ENCODE measurements at places on chromosomes 2 and 18. TPM values are rescaled to one million over a fixed set of nuclear protein-coding genes. Genes with fewer than 3 reads are reported as not detected.

GRCh38 chr2:153474407-153474806, 4.2 kb downstream of the RPRM start:
- DNase-seq: no peak

DNA sequence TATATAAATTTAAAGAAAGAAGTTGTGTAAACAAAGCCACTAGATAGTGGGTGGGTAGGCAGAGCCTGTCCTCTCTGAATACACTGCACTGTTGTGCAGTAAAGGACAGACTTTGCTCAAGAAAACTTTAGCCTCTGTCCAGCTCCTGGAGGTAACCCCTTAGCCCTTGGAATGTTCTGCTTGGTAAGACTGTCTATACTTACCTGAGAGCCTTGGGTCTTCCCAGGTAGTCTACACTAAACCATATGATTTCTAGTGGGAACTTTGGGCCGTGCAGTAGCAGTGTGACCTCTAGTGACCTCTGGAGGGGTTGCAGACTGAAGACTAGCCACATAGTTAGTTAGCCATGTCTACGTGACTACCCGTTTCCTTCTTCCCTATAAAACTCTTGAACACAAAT, 678.3 kb upstream of the NRXN1 start:
- no peak for DNase-seq

BBS5 gene
- total RNA-seq: 3.3 TPM

- peak; percentile 9 for DNase-seq
Measured at GRCh38 chr2:97998431-97999005, 2.8 kb upstream of the TMEM131 start.

DNA sequence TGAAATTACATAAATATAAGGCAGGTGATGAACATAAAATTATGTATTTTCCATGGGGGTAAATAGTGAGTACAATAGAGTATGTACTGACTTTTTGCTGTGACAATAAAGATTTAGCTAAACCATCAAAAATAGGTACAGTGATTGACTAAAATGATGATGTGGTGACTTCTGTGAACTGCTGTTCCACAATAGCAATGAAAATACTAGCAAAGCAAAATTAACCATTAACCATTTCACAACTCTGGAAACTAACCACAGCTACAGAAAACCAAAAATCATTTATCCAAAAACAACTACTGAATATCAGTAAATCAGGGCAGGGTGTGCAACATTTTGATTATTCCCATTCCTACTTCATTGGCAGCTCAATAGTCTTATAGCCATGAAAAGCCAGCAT, 161.4 kb upstream of the GYPC start:
- no peak for DNase-seq

DNA sequence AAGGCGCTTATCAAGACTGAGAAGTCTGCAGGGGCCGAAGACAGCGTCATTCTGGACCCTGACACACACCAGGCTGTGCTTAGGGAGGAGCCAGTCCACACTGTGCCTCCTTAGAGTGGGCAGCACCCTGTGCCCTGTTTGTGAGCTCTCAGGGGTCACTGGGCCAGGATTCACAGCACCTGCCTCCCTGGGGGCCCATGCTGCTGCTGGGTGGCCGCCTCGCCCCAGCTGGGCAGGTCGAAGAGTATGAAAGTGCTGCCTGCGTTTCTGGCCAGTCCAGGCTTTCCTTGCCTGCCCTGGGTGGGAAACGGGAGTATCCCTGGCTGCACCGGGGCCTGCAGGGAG, 15.4 kb upstream of the GPR55 start:
- no peak for DNase-seq

GRCh38 chr2:1817256-1818051, 73.1 kb upstream of the PXDN start:
- DNase-seq: peak; percentile 89

DNA sequence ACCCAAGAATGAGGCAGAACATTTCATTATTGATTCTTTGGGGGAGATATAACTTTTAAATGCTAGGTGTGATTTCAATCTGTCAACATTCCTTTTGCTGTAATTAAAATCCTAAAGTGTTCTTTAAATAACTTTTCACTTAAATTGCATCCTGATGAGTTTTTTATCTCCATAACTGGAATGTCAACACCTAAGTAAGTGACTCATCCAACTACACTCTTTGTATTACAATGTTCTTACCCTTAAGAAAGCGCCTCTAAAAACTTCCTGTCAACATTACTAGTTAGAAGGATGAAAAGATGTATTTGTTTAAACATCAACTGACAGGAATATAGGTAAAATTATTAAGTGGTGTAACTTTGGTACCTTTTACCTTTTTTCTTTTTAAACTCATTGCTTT, 1657.0 kb downstream of the LRP1B start:
- no peak for DNase-seq

- DNase-seq: no peak
Measured at GRCh38 chr2:181575650-181576025, 81.3 kb downstream of the CERKL start.

PELI1 gene
- total RNA-seq: 10.4 TPM

TRABD2A gene
- 2.0 TPM for total RNA-seq

DNA sequence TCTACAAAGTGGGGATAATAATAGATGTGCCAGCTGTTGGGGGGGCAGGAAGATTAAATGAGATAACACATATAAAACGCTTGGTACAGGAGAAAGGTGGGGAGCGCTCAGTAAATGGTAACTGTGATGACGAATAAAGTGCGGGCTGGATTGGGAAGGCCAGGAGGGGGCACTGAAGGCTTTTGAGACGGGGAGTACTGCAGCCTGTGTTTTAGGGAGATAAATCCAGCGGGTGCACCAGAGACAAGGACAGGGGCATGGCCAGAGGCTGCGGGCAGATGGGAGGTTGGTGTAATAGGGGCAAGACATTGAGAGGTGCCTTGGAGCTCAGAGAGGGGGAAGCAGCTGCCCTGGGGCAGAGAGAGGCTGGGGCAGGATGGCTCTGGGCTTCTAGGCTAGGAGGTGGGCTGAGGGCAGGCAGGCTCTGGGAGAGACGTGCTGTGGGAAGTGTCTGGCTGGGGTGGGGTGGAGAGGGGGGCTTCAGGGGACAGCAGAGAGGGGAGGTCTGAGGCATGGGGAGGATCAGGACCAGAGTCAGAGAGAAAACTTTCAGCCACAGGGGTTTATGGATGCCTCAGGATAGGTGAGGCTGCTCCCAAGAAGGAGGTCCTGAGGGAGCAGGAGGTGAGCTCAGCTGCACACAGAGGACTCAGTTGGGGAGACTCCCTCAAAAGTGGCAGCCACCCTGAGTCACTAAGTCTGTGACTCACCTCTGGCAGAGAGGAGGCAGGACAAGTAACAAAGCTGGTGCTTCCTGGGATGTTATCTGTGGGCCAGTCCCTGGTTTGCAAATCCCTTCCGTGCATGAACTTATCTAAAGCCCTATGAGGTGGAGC, 18.8 kb downstream of the TEX44 start:
- peak; percentile 88 for DNase-seq

- peak; percentile 41 for DNase-seq
Measured at GRCh38 chr18:34322365-34323289, 97.9 kb upstream of the NOL4 start.

DNA sequence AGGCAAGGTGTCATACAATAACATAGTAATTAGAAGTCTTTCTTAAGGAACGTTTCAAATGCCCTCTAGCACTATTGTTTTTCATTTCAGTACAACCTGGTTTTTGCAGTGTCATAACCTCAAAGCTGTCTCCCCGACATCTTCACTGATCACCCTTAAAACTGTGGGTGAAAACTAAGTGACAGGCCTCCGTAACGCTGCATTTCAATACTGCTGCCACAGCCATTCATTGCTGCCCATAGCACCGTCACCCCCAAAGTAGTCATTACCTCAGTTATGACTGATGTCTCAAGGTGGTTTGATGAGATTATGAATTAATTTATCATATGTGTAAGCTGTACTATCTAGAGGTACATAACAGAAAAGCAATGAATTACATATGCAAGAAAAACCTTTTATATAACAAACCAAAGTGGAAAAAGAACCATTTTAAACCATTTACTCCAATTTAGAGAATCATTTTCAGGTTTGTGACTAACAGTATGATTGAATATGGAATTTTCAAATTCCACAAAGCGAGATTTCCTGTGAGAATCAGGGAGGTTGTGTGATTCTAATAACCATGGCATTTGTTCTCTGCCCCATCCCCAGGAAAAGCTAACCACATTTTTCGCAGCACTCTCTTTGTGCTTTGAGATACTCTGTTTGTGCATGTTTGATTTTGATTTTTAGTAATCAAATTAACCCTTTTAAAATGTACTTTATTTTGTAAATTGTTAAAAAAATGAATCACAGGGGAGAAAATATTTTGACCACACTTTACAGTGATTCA, 263.0 kb downstream of the PTGR3 start:
- DNase-seq: peak; percentile 50

DNA sequence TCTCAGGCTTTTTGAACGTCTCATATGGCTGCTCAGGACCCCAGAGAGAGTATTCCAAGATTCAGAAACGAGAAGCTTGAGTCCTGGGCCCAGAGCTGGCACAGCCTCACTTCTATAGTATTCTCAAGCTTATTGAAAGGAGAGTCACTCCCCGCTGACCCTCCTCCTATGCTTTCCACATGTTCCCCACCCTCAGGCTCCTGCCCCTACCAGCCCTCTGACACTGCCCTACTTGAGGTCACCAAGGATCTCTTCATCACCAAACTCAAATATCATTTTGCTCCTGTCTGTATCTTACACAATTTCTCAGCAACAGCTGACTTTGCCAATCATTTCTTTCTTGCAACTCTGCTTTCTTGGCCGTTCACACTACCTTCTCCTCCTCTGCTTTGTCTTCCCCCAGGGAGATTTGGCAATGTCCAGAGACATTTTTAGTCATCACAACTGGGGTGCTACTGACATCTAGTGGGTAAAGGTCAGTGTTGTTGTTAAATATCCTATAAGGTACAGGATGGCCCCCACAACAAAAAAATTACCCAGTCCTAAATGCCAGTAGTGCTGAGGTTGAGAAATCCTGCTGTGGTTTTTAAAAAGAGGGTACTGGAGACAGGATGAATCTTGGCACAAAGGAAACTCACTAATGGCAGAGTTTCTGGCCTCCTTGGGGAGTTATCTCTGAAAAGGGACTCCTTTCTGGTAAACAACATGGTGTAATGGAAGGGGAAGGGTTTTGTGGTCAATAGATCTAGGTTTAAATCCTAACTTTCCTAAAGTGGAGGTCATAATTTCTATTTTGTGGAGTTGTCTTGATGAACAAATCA, 26.9 kb upstream of the INSIG2 start:
- peak; percentile 78 for DNase-seq

Data from PC-3 (cell line).